ENCODE measurements at places on chromosomes 12 and 14.

GRCh38 chr12:80622271-80622670 is 85.2 kb upstream of the MYF6 start:
- DNase-seq = peak; percentile 18

GRCh38 chr14:77007975-77008421 is 20.5 kb downstream of the IRF2BPL start:
- no peak for DNase-seq

- DNase-seq = no peak
Observed at GRCh38 chr12:88644946-88645702, 64.9 kb upstream of the KITLG start.

GRCh38 chr14:35320472-35320871 is 28.3 kb downstream of the PSMA6 start:
- DNase-seq = no peak

GRCh38 chr12:92035477-92035876 is 110.2 kb downstream of the BTG1 start:
- no peak for DNase-seq

GRCh38 chr12:27297566-27297965 is 35.1 kb upstream of the BMAL2 start:
- peak; percentile 18 for DNase-seq

- DNase-seq = no peak
Observed at GRCh38 chr12:104275689-104276088, 27.9 kb upstream of the EID3 start.

Data from fibroblast of pulmonary artery (primary cell).